ENCODE measurements at places on chromosomes 12 and 14.

- DNase-seq = no peak
Measured at GRCh38 chr14:70203686-70204085, 14.9 kb upstream of the SLC8A3 start.

DNA sequence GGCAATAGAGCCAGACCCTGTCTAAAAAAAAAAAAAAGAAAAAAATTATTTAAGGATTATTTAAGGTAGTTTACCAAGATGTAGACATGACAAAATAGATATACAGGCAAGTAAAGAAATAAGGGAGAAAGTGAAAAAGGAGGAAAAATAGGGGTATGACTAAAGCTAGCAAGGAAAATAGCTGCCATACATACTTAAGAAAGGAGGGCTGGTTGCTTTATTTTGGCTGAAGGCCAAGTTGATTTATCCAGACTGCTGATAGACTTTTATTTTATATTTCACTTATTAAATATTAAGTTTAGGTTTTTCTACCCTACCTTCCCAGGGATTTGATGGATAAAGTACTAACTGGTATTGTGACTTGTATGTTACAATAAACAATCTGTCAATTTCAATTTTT, 8.3 kb upstream of the AEBP2 start:
- DNase-seq = no peak

DNA sequence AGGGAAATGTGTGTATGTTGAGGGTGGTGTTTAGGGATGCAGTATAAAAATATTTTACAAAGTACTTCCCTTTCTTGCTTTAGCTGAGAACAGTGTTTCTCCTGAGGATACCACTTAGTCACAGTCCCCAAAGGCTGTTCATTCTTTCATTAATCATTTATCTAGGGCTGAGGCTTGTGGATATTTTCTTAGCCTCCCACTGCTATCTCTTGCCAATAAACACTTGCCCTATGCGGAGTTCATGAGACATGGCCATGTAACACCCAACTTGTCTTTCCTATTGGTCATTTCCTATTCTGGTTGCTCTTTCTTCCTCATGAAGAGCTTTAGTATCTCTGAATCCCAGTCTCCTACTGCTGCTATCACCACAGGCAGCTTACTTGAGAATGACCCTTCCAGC, 75.1 kb downstream of the ETNK1 start:
- DNase-seq = no peak

DNA sequence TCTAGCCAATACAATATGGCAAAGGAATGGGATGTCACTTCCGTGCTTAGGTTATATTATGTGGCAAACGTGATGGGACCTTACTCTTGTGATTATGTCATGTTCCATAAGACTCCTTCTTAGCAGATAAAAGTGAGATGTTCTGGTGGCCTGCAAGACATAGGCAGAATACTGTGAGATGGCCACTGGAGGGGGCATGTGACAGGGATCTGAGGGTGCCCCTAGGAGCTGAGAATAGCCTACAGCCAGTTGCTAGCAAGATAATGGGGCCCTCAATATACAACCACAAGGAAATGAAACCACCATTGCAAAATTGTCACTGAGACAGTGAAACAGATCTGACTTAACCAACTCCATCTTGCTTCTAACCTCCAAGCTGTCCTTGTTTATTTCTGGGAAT, 151.4 kb upstream of the SSTR1 start:
- no peak for DNase-seq

GRCh38 chr12:26554332-26554731, 278.7 kb downstream of the ITPR2 start:
- no peak for DNase-seq

GRCh38 chr14:94768521-94769390, 1.2 kb downstream of the GSC start:
- DNase-seq = no peak

DNA sequence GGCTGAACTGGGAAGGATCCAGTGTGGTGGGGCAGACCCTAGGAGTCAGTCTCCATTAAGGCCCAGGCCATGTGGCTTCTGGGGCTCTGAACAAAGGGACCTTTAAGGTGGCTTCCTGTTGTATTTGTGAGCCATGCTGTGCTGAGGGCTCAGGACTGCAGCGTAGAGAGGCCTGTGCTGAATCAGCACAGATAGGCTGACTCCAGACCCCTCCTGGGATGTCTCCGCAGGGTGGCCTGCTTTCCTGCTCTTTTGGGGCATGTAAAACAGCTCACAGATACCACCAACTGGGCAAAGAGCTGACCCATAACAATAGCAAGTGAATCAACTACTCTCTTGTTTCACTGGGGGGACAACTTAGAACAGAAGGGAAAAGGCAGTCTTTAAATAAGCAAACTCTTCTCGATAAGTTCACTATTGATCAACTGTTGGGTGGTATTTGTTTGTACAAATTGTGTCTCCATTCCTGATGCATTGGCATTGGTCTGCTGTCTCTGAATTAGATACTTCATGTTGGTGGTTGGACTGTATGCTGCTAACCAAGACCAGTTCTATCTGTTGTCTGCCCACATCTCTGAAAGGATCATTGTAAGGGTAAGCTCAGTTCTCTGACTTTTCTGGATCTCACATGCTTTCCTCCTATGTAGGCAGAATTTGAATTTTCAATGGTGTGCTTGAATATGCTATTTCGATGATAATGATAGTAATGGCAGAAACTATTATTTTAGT, 71.8 kb downstream of the MYRFL start:
- no peak for DNase-seq

- DNase-seq = no peak
Measured at GRCh38 chr14:105852378-105853088, 326.1 kb downstream of the TMEM121 start.

DNA sequence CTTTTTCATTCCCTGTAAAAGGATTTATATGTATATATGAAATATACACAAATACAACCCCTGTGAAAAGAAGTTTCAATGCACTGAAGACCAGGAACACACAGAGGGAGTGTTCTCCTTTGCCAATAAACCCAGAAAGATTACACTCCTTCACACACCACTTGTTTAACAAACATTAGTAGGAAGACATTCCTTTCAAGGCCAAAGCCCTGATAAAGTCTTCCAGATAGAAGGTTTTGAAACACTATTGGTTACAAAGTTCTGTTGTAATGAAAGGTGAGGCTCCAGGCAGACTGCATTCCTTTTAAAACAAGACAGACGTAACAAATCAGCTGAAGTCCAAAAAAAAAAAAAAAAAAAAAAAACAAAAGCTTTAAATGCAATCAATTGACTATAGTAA, 81.0 kb downstream of the PTPN21 start:
- no peak for DNase-seq

DNA sequence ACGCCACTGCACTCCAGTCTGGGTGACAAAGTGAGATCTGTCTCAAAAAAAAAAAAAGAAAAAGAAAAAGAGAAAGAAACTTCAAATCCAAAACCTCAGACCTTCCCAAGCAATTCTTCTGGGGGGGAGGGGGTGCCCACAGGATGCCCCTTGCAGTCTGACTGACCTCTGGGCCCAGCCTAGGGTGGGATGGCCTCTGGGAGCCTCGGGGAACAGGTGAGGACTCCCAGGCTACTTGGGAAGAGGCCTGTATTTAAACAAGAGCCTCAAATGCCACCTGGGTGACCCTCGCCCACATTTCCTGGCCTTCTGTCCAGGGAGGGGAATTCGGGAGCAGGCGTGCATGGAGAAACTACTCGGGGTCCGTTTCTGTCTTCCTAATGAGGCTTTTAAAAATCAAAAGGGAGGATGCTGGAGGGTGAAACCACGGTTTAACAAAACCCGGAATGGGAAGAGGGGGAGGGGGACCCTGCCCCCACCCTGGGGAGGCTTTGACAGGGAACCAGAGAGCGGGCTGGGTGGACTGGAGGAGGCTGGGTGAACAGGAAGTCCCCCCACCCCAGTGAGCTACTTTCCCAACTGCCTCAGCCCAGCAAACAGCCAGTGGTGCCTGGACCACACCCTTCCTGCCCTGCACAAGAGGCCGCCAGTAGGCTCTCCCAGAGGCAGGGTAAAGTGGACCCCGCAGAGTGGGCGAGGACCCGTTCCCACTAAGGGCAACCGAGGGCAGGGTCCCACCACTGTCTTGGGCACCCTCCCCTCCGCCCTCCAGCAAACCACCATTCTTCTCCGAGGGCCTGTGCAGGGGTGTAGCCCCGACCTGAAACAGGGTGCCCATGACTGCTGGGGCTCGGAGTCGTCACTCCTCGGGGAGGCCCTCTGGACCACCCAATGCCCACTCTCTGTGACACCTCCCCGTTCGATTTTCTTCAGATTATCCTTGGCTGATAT, 1.5 kb upstream of the FBRSL1 start:
- DNase-seq = no peak

DNA sequence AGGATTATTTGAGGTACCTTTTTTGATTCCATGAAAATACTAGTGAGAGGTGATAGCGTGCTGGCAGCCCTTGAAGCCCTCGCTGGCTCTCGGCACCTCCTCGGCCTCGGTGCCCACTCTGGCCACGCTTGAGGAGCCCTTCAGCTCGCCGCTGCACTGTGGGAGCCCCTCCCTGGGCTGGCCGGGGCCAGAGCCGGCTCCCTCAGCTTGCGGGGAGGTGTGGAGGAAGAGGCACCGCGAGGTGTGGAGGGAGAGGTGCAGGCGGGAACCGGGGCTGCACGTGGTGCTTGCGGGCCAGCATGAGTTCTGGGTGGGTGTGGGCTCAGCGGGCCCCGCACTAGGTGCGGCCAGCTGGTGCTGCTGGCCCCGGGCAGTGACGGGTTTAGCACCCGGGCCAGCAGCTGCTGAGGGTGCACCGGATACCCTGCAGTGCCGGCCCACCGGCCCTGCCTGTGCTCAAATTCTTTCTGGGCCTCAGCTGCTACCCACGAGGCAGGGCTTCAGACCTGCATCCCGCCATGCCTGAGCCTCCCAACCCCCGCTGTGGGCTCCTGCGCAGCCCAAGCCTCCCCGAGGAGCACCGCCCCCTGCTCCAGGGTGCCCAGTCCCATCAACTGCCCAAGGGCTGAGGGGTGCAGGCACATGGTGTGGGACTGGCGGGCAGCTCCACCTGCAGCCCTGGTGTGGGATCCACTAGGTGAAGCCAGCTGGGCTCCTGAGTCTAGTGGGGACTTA, 7.4 kb downstream of the MOK start:
- DNase-seq = no peak

GRCh38 chr14:94989946-94990345, 167.4 kb downstream of the DICER1 start:
- DNase-seq = no peak

- no peak for DNase-seq
Measured at GRCh38 chr14:69666112-69666511, 54.7 kb downstream of the SUSD6 start.

- no peak for DNase-seq
Measured at GRCh38 chr14:62097072-62097471, 334.9 kb downstream of the SNAPC1 start.

DNA sequence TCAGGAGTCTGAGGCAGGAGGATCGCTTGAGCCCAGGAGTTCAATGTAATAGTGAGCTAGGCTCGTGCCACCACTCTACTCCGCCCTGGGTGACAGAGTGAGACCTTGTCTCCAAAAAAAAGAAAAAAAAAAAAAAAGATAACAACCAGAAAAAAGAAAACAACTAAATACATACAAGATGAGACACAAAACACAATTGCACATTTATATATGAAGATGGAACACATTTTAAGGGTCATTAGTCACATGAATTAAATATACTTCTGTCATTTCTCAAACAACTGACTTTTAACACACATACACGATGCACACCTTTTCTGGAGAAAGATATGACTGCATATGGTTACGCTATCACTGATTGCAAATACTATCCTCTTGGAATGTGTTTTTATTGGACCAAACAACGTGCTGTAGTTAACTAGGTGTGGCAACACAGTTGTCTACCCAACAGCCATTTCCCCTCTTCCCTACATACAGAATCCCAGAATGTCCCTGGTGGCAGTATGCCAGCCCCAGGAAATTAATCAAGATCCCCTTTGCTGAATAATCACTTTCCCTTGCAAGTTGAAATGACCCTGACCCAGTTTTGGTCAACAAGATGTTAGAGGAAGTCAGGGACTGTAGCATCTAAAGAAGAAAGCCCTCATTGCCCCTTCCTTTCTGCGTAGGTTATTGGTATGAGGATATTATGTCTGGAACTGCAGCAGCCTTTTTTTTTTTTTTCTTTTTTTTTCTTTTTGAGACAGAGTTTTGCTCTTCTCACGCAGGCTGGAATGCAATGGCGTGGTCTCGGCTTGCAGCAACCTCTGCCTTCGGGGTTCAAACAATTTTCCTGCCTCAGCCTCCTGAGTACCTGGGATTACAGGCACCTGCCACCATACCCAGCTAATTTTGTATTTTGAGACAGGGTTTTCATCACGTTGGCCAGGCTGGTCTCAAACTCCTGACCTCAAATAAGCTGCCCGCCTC, 5.6 kb upstream of the MYL6B start:
- DNase-seq = no peak

DNA sequence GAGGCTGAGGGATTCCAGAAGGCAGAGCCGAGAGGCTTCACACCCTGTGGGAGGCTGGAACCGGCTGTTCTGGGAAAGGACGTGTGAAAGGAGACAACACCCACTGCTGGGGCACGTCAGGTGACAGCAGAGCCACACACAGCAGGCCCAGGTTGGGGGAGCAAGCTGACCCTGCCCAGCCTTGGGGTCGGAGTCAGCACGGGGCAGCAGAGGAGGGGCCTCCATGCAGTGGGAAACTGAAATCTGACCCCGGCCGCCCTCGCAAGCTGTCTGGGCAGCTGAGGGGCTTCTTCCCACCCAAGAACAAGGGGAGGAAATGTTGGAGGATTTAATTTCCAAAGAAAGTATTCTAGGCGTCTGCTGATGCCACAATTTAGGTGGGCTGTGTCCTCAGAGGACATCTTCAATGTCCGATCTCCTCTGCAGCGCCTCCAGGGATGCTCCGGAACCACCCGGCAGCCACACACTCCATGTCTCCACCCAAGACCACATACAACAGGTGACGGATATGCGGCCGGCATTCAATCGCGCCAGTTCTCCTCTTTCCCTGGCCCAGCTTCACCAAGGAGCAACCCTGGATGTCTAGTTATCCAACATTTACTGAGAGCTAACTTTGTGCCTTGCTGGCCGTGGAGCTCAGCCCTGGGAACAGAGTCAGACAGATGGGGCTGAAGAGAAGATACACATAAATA, 30.7 kb downstream of the SNRNP35 start:
- DNase-seq = no peak

GRCh38 chr12:32558903-32559302, 120.2 kb upstream of the DNM1L start:
- DNase-seq = no peak

All from stimulated activated CD4-positive, alpha-beta T cell treated with anti-CD3 and anti-CD28 coated beads, Interleukin-1b, Interleukin-23, amount 100 ng/mL, for 1 hour (primary cell).